ENCODE measurements at places on chromosomes 6 and 20.

GRCh38 chr20:37271421-37271768, 9.8 kb upstream of the GHRH start:
- DNase-seq = no peak

DNA sequence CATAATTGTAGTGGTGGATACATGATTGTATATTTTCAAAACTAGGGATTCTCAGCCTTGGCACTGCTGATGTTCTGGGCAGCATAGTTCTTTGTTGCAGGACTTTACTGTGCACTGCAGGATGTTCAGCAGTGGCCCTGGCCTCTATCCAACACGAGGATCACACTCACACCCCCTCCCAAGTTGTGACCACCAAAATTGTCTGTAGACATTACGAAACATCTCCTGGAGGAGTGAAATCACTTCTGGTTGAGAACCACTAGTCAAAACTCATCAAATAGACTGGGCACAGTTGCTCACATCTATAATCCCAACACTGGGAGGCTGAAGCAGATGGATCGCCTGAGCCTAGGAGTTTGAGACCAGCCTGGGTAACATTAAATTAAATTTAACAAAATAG, 123.1 kb upstream of the CDYL start:
- DNase-seq = no peak

GRCh38 chr6:147825848-147826247, 317.4 kb downstream of the SAMD5 start:
- DNase-seq = no peak

- no peak for DNase-seq
Observed at GRCh38 chr6:158413814-158414565, 101.7 kb downstream of the TULP4 start.

GRCh38 chr6:52904562-52905279, 4.8 kb downstream of the GSTA3 start:
- DNase-seq = no peak

GRCh38 chr20:35018590-35019371, 63.1 kb downstream of the MYH7B start:
- DNase-seq = no peak

DNA sequence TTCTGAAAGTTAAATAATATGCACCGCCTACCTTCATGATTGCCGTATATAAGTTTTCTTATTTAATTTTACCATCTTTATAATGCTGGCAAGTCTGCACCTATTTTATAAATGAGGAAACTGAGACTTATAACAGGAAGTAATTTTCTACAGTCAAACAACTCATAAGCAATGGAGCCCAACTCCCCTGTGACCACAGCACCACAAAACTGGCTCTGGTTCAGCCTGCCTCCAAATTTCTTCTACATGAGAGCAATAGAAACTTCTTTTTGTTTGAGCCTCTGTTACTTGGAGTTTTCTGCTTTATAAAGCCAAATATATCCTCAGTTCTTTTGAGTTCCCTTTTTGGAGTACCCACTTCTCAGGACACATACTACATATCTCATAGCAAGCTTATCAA, 131.1 kb upstream of the HSF2 start:
- DNase-seq = no peak

DNA sequence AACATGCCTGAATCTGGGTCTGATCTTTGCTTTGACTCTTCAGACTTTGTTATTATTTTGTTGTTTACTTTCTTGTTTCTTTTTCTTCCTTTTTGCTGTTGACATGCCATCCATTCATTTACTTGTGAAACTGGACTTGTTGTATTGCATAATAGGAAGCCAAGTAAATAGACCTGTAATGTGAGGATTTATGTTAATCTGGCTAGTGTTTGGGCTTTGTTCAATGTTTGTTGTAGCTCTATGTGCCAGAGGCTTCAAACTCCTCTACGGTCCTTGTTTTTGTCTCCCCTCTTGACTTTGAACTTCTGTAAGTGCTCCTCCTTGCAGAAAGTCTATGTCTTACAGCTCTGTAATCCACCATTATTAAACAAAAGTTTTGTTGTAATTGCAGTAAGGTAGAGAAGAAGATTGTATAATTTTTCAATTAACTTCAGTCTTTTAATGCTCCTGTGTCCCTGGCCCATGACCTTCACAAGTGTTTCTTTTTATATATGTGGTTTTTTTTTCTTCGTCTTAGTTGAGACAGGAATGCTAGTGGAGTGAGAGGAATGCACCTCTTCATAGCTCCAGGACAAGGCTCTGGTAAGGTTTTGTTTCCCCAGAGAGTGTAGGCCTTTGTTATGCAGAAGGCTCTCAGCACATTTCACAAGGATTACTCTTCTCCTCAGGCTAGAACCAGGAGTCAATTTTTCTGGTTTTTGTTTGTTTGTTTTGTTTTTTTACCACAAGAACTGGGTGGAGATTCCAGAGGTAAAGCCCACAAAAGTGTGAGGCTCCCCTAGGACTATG, 1061.8 kb upstream of the CITED2 start:
- no peak for DNase-seq

DNA sequence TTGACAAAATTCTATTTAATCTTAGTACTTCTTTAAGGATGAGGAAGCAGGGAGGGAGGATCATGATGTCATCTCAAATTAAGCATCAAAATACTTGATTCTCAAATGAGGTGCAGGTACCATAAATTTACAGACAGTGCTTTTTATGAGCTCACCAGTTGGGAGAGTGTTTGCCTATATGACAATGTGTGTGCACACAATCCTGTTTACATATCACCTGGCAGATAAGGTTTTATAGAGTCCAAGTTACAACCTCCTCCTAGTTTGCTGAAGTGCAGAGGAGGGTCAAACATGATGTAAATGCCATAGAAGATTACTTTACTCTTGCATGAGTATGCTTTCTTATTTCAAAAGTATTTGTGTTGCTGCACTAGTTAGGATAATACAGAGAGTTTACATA, 6.4 kb downstream of the ATXN1 start:
- no peak for DNase-seq

GRCh38 chr6:166589337-166589731, 2.9 kb upstream of the RAMACL start:
- DNase-seq = no peak

DNA sequence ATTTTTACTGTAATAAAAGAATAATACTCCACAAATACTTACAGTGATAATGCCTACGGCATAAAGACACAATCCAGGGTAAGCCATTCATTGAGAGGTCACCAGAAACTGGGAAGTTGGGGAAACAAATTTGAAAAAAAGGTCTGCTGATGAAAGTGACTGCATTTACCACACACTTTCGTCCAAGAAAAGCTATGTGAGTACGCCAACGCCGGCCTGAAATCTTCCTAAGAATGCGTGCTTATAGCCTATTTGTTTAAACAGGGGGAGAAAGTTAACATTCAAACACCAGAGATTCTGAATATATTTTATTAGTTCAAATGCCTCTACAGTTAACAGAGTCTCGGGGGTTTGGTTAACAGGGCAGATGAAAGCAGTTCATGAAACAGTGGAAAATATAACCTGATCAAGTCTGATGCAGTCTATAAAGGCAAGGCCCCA, 657 bp upstream of the LTV1 start:
- DNase-seq = no peak

DNA sequence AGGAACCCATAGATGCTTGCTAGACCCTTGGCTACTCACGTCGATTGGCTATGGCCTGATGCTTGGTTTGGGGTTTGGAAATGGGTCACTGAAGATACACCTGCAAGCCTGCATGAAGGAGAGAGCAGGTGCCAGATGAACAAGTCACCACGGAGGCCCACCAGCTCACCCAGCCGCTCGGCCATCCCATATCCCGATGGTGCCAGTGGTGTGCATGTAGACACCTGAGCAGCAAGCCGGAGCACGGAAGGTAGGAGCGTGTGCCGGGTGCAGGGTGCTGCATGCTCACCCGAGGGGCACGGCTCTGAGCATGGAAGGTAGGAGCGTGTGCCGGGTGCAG, 35.9 kb downstream of the DACT2 start:
- DNase-seq = no peak
